Stimulated activated CD8-positive, alpha-beta memory T cell treated with anti-CD3 and anti-CD28 coated beads, Interleukin-7, amount 100 ng/mL, for 1 hour (primary cell): ENCODE measurements at places on chromosomes 6 and 20.

DNA sequence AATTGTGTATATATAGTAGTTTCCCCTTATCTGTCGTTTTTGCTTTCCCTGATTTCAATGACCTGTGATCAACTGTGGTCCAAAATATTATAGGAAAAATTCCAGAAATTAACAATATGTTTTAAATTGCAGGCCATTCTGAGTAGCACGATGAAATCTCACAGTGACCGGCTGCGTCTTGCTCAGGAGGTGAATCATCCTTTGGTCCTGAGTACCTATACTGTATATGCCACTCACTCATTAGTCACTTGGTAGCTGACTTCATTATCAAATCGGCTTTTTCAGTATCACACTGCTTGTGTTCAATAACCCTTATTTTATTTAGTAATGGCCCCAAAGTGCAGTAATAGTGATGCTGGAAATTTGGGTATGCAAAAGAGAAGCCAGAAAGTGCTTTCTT is 728.3 kb upstream of the EYS start:
- no peak for DNase-seq

DNA sequence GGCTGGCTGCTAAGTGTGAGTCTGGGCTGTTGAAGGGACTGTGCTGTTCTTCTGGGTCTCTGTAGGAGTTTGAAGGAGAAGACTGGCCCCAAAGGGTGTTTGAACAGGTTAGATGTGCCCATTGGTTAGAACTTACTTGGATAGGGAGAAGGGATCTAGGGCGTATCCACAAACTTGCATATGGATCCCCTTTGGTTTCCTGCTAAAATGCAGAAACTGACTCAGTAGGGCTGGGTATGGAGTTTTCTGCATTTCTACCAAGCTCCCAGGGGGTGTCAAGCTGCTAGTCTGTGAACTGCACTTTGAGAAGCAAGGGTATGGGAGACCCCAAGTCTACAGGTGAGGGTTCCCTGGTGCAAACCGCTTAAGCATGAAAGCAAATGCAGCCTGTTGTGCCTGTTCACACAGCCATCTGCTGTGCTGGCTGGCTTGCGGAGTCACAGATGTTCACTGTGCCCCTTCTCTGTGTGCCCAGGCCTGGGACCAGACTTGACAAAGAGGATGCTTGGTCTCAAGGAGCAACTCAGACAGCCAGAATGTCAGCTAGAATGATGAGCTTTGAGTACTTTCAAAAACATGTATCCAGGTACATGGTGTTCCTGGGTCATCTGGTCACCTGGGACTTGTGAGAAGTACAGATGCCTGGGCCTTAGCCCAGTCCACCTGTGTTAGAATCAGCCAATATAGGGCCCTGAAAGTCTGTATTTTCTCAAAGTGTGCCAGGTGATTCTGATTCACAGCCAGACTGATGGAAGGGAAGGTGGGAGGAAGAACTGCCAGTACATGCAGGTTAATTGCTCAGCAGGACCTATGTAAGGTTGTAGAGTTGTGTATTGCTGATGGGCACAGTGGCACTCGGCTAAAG is 7.4 kb downstream of the PPP1R16B start:
- no peak for DNase-seq

GRCh38 chr6:16747232-16748024 is 13.8 kb downstream of the ATXN1 start:
- DNase-seq, result no peak

DNA sequence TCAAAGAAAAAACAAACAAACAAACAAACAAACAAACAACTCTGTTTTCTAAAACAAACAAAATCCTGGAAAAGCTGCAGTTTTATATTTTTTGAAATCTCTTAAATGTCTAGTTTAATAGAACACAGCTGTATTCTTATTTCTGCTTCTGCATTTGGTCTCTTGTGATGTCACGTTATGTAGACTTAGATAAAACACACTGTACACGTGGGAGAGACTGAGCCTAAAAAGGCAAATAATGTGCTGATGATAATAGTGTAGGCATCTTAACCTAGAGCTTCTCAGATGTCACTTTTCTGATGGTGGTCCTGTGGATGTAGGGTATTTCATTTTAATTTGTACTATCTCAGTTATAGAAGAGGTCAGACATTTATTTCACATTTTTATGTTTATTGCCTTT is 261.7 kb downstream of the UTRN start:
- DNase-seq, result no peak

- DNase-seq, result no peak
These were observed 279.1 kb downstream of the PRL start for GRCh38 chr6:22017766-22018165.

DNA sequence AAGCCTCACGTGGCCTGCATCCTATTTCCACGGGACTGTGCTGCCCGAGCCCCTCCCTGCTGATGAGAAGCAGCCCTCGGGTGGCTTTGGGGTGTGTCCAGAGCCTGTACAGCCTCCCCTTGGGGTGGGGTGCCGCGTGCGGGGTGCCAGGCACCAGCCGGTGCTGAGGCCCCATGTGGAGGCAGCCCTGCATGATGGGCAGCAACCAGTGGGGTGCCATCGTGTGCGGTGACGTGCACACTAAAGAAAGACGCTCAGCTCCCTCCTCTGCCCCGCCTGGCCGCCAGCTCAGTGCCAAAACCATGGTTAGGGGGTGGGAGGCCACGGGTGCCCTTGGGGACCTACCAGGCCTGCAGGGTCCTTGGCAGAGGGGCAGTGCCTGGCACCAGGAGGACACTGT is 26.2 kb downstream of the NTSR1 start:
- no peak for DNase-seq

GRCh38 chr20:58759947-58760346 is 67.3 kb downstream of the NPEPL1 start:
- no peak for DNase-seq

DNA sequence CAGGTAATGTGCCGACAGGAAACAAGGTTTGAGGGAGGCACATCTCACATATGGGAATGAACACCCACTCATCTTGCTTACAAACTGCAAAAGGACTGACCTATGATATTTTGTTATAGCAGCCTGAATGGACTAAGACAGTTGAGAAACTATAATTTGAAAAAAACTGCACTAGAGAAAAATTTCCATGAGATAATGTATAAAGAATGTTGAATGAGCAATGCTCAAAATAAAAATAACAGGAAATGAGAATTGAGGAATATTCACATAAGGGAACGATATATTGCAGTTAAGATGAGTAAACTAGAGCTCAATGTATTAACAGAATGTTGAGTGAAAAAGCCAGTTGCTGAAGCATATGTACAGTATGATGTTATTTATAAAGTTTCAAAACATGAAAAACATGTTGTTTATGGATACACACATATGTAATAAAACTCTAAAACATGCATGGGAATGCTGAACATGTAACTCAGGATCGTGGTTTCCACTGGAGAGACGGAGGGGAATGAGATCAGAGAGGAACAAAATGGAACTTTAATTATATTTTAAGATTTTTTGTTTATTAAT is 6.3 kb upstream of the TBC1D22B start:
- no peak for DNase-seq

- DNase-seq, result no peak
These were observed 105.0 kb upstream of the MRPS10 start for GRCh38 chr6:42322676-42323075.

DNA sequence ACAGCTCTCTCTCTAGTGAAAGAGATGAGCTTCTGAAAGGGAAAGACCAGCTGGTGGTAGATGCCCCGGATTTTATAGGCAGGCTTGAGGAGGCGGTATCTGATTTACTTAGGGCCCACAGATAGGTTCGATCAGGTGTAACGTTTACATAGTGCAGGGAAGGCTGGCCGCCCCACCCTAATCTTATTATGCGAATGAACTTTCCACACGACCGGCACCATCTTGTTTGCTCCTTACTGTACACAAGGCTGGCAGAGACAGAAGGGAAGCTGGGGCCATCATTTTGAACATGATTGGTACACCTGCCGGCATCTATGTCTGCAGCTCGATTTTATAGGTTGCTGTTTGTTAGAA is 212.0 kb upstream of the JARID2 start:
- no peak for DNase-seq

- DNase-seq, result no peak
These were observed 1.6 kb downstream of the CLPSL1 start for GRCh38 chr6:35782424-35782823.

DNA sequence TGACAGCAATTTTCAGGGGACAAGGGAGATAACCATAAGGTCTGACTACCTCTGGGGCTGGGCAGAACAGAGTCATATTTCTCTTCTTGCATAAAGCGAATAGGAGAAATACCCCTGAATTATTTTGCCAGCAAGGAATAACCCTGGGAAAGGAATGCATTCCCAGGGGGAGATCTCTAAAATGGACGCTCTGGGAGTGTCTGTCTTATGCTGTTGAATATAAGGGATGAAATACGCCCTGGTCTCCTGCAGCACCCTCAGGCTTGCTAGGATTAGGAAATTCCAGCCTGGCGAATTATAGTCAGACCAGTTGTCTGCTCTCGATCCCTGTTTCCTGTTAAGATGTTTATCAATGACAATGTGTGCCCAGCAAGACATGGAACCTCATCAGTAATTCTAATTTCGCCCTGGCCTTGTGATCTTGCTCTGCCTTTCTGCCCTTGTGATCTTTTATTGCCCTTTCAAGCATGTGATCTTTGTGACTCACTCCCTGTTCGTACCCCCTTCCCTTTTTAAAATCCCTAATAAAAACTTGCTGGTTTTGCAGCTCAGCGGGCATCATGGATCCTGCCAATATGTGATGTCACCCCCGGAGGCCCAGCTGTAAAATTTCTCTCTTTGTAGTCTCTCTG is 221.6 kb upstream of the HS3ST5 start:
- no peak for DNase-seq

- no peak for DNase-seq
These were observed 437 bp downstream of the CD40 start for GRCh38 chr20:46118481-46119020.

DNA sequence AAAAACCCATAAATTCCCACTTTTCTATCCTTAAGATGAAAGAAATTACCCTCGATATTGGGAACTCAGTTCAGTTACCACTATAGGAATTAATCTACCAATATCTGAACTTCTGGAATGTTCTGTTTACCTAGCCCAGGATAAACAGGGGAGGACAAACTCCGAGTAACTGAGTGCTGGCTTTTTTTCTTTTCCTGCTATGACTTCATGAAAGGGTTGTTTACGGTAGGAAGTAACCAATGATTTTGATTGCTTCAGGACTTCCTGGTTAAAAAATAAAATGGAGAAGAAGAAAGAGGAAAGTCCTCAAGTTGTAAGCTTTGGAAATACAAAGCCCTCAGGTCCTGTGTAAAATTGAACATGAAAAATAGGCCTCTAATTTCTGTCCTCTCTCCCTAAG is 167.7 kb downstream of the ZNF217 start:
- no peak for DNase-seq
